ENCODE measurements at places on chromosomes 12 and 14.

DNA sequence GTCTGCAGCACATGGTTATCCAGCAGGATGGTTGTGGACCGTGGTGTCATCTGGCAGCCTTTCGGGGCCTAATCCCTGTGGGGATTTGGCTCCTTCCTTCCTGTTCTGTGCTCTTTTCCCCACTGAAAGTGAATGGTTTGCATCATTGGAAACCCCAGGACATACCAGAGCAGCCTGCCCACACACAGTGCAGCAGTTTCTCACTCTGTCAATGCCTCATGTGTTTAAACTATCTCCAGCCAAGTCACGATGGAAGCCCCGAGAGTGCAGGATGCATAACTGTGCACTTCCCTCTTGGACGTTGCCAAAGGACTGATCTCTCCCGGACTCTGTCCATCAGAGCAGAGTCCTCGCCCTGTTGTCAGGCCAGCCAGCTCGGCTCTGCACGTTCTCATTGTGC, 29.0 kb upstream of the AMN start:
- peak; percentile 95 for DNase-seq

- DNase-seq = no peak
Measured at GRCh38 chr14:102793531-102794328, 16.5 kb downstream of the TRAF3 start.

GRCh38 chr14:103762541-103762940, 46.9 kb downstream of the ZFYVE21 start:
- DNase-seq = no peak

- DNase-seq = no peak
Measured at GRCh38 chr12:75613981-75614380, 102.6 kb upstream of the KRR1 start.

DNA sequence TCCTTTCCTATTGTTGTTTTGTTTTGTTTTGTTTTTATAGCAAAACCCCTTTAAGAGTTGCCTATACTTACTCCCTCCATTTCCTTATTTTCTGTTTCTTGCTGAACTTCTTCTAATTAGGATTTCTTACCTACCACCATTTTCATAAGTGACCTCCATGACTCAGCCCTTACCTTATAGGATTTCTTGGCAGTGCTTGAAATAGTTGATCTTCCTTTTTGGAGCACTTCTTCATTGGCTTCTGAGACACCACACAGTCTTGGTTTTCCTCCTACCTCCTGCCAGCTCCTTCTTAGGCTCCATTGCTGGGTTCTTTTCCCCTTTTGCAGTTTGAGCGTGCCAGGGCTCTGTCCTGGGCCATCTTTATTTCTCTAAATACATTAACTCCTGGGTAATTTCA, 23.4 kb upstream of the EID3 start:
- DNase-seq = no peak

DNA sequence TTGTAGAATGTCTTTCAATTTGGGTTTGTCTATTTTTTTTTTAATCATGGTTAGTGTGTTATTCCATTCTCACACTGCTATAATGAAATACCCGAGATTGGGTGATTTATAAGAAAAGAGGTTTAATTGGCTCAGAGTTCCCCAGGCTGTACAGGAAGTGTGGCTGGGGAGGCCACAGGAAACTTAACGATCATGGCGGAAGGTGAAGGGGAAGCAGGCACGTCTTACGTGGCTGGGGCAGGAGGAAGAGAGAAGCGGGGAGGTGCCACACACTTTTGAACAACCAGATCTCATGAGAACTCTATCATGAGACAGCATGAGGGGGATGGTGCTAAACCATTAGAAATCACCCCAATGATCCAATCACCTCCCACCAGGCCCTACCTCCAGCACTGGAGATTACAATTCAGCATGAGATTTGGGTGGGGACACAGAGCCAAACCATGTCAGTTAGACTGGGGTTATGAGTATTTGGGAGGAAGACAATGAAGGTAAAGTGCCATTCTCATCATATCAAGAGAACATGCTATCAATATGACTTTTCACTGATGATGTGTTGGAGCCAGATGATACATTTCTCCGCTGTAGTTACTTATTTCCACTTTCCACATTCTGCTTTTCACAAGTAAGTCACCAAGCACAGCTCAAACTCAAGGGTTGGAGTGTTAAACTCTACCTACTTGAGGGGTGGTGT, 45.8 kb downstream of the AP5M1 start:
- no peak for DNase-seq

DNA sequence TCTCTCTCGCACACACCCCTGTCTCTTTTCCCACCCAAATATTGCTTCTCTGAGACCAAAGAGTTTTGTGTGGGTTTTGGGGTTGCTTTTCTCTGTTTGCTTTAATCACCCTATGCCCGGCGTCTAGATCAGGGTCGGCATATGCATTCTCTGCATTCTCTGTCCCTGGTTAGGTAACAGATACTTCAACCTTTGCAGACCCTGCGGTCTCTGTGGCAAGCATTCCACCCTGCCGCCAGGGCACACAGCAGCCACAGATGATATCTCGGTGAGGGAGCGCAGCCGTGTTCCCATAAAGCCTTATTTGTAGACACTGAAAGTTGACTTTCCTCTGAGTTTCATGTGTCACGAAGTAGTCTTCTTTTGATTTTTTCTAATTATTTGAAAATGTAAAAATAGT, 110.4 kb upstream of the FZD10 start:
- no peak for DNase-seq

GRCh38 chr12:102514696-102515095, 34.3 kb upstream of the IGF1 start:
- no peak for DNase-seq

- DNase-seq = no peak
Measured at GRCh38 chr12:57618966-57619433, 7.8 kb downstream of the ARHGEF25 start.

DNA sequence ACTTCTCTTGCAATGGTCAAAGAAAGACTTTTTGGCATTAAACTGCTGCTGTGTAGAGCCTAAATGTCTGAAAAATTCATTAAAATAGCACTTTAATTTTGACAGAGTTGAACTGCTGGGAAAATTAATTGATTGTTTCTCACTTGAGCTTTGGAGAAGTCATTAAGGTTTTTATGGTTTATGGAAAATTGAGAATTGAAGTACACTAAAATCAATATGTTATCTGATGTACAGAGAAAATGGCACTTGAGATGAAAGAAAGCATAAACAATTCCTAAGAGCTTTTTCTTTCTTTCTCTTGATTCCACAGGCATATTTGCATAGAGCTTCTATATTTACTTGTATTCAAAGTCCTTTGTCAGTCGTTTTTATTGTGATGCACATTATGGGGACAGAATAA, 188.5 kb upstream of the CAND1 start:
- no peak for DNase-seq

DNA sequence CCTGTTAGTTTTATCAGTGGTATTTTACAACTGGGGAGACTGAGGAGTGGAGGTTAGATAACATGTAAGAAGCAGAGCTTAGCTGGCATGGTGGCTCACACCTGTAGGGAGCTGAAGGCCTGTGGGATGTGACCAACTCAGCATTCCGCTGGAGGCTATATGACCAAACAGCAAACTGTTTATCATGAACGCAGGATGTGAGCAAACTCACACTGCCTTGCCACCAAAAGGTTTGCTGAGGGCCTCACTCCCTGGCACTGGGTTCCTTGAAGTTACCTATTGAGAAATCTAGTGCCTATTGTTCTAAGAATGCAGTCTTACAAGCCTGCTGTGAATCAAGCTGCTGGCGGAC, 23.4 kb downstream of the JKAMP start:
- no peak for DNase-seq

GRCh38 chr12:113478351-113479011, 6.8 kb upstream of the LHX5 start:
- DNase-seq = no peak

- DNase-seq = no peak
Measured at GRCh38 chr12:26268841-26269561, 73.6 kb downstream of the SSPN start.

- DNase-seq = no peak
Measured at GRCh38 chr12:93916402-93916801, 232.0 kb upstream of the PLXNC1 start.

Data from GM04503 (cell line).